ENCODE measurements at places on chromosomes 3 and 15.

DNA sequence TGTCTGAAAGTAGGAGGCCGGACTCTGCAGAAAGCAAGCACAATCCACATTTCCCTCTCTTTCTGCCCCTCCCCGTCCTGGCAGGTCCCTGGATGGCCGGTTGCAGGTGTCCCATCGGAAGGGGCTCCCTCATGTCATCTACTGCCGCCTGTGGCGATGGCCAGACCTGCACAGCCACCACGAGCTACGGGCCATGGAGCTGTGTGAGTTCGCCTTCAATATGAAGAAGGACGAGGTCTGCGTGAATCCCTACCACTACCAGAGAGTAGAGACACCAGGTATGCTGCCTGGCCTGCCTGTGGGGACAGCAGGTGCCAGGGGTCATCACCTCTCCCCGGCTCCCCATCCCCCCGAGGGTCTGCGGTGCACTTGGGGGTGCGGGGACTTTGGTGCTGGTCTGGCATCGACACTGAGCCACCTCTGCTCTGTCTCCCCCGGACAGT lies 89.6 kb downstream of the AAGAB start:
- no peak for DNase-seq

DNA sequence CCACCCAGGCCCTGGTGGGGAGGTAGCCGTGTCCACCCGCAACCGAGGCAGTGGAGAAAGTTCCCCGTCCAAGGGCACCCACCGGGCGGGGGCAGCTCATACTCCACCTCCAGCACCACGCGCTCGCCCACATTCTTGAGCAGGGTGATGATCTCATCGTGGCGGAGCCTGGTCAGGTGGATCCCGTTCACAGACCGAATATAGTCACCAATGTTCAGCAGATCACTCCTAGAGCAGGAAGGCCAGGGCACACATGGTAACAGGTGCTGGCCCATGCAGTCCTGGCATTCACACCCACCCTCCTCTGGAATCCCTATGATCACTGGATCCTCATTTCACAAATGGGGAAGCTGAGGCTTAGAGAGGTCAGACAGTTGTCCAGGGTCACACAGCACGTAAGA lies 15.8 kb downstream of the GRIP2 start:
- DNase-seq: no peak

DNA sequence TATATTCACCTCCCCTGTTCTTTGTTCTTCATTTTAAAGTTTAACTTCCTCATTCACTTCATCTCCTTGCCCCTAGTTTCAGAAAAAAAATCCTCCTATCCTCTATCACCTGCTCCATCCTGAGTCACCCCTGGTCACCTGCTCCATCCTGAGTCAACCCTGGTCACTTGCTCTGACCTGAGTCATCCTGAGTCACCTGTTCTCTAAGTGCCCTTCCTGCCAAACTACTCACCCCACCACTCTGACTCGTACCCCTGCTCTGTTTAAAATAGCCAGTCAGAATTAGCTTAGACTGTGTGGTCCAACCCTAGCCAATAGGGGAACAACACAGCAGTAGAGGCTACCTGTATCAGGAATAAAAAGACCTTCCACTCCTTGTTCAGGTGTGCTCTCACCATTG lies 716.9 kb downstream of the ZBBX start:
- no peak for DNase-seq

DNA sequence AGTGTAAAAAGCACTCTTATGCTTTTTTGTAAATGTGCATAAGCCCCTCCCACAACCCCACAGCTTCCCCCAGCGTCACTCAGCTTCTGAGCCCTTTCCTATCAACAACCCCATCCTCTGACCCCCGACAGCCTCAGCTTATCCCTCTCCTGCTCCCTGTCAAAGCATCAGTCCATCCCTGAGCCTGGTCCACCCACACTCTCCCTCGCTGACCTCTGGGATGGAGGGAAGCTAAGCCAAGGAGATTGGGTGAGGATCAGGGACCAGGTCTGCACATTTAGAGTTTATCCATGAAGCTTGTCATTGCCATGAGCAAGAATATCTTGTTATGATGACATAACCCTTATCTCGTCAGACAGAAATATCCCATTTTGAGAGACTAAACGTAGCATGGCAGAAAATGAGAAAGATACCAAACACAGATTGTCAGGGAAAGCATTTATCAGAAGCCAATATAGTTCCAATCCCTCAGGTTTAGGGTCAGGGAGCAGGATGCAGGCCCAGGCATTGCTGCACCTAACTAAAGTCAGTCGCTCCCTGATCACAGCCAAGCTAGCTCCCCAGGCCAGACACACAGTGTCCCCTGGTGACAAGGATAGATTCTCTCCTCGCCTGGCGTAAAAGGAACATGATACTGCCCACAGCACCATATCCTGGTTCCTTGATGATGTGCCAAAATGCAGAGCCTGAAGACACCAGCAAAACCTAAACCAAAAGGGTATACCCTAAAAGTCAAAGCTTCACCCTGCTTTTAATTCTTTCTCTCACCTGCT lies 66.9 kb downstream of the DCLK3 start:
- no peak for DNase-seq

GRCh38 chr15:94352636-94353487 lies 121.5 kb downstream of the MCTP2 start:
- no peak for DNase-seq

DNA sequence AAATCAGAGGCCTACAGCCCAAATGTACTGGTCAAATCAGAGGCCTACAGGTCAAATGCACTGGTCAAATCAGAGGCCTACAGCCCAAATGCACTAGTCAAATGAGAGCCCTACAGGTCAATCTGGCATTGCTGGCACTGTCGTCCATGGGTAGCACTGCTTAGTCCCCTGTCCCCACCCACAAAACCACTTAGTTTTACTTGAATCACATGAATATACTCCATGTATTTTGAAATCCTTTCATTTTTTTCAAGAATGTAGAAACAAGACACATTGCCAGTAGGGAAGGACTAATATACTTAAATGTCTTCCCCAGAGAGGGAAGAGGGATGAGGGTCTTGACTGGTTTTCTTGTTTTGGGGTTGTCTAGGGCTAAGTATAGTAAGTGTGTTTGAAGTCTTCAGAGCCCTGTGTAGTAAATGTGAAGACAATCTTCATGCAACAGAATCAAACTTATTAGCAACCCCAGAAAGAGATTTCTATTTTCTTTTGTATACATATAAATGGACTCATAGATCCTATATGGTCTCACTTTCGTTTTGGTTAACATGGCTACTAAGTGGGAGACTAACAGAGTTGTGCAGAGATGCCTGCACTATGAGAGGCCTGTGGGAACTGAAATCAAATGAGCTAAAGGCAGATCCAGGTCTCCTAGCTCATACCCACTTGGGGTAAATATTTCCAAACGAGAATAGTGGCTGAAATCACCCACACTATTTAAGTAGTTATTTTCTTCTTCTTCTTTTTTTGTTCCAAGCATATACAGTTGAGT lies 38.3 kb upstream of the DCUN1D1 start:
- no peak for DNase-seq

- no peak for DNase-seq
Observed at GRCh38 chr15:101124731-101125451, 127.0 kb downstream of the CHSY1 start.

DNA sequence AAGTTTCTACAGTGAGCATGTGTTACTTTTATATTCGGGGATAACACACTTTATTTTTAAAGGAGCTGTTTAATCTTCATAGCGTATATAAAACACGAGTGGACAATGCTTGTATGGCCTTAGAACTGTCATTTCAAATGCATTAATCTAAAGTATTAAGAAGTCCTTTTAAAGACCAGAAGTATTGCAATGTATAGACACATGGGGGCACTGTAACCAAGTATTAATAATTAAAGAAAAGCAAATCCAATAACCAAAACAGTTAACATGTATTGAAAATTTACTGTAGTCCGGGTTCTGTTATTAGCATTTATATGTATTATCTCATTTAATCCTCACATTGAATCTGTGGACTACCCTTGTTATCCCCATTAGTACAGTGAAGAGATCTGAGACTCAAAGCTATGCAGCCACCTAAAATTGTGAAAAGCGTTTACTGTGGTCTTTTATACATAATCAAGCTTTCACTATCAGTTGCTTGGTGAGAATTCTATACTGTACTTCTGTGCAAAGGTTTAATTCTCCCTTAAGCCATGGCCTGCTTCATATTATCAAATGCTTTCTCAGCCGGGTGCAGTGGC lies 10.1 kb downstream of the ARL14 start:
- no peak for DNase-seq

- no peak for DNase-seq
Observed at GRCh38 chr3:14244521-14245247, 66.1 kb downstream of the LSM3 start.

GRCh38 chr3:115666081-115666480 lies 42.8 kb downstream of the GAP43 start:
- no peak for DNase-seq

DNA sequence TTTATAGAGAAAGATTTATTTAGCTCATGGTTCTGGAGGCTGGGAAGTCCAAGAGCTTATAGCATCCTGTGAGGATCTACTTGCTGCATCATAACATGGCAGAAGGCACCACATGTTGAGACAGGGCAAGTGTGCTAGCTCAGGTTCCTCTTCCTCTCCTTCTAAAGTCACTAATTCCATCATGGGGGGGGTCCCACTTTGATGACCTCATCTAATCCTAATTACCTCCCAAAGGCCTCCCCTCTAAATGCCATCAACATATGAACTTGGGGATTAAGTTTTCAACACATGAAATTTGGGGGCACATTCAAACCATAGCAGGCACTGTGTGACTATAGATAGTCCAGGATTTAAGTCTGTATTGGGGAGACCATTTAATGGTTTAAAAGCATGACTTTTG lies 297.1 kb upstream of the ROPN1 start:
- no peak for DNase-seq

DNA sequence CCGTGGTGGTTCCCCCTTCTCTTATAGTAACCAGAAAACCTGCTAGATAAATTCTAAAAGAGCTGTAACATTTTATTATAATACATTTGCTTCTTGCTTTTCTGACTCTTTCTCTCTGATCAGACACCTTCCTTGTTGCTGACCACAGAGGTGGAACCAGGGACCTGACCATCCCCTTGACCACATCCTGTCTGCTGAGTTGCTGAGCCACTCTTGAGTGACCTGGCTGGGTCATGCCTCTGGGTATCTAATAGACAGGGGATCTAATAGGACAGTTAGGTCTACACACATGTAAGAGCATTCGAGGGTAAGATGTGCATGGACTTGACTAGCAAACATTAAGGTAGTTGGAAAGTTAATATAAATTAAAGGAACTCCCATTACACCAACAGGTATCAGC lies 22.8 kb upstream of the TRIM59 start:
- no peak for DNase-seq

GRCh38 chr15:38954090-38954489 lies 389.5 kb upstream of the RASGRP1 start:
- no peak for DNase-seq

GRCh38 chr3:5476403-5476802 lies 288.9 kb downstream of the EDEM1 start:
- no peak for DNase-seq

GRCh38 chr15:77416954-77417353 lies 3.0 kb downstream of the PEAK1 start:
- DNase-seq: no peak

DNA sequence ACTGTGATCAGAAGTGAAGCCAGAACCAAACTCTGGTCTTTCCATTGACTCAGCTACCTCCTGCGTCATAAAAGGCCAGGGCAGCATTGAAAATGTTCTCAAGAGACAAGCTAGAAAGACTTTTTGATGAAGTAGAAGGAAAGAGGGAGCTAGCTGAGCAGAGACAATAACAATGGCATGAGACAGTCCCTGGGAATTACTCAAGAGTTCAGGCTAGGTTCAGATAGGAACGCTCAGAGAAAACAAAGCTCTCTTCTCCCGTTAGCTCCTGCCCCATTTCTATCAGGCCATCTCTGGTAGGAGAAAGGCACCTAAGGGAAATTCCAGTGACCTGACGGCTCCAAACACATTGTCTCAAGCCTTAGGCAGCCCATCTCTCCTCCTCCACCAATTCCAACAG lies 7.0 kb upstream of the OXTR start:
- DNase-seq: no peak

GRCh38 chr15:25875566-25875965 lies 12.4 kb upstream of the ATP10A start:
- no peak for DNase-seq

GRCh38 chr15:29376590-29376989 lies 107.0 kb upstream of the NSMCE3 start:
- DNase-seq: no peak

DNA sequence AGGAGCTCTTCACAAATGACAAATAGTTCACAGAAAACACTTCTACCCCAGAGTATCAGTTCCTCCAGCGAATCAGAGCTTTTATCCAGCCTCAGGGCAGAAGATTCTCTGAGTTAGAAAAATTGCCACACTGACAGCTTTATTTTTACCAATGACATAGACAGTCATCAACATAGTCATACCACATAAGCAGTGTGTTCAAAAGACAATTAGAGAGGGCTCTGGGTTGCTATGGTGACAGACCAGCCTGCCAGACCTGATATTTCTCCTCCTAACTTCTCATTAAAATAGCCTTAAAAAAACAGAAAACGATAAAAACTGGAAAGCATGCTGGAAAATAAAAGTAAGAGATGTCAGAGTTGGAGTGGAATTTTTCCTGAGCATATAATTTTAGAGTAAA lies 45.9 kb upstream of the COL6A5 start:
- DNase-seq: no peak

GRCh38 chr3:64398476-64398875 lies 173.2 kb upstream of the PRICKLE2 start:
- no peak for DNase-seq
